NCI-H526 treated with DMSO at 0.1 percent for 48 hours (cell line): ENCODE measurements at places on chromosomes 16 and 17.

GRCh38 chr17:5527601-5528250 is 41.4 kb downstream of the MIS12 start:
- DNase-seq, result no peak

- DNase-seq, result peak; percentile 18
Observed at GRCh38 chr17:75909051-75909811, 4.5 kb upstream of the MRPL38 start.

DNA sequence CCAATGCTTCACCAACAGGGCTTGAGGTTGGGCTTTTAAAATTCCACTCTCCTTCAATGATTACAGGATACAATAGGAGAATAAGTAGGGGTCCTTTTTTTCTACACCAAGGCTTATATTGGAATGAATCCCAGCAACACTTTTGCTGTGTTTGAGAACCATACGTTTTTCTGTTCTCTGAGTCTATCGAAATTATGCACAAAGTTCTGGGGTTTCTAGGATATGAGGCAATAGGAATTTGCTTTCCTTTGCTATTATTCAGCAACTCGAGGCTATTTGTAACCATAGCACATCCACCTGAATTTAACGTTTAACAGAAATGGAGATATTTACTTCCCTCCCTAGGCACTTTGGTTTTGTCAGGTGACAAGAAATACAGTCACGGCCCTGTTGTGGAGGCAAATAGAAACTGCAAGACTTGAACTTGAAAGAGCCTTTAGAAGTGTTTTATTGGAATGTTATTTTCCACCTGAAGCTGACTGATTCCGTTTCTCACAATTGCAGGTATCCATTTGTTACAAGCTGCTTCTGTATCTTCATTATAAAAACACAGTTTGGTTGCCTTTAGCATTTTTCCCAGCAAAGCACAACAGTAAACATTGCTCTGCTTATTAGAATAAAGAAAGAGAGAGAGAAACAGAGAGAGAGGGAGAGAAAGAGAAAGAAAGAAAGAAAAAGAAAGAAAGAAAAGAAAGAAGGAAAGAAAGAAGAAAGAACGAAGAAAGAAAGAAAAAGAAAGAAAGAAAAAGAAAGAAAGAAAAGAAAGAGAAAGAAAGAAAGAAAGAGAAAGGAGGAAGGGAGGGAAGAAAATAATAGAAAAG is 109.6 kb downstream of the HS3ST3A1 start:
- DNase-seq, result no peak

DNA sequence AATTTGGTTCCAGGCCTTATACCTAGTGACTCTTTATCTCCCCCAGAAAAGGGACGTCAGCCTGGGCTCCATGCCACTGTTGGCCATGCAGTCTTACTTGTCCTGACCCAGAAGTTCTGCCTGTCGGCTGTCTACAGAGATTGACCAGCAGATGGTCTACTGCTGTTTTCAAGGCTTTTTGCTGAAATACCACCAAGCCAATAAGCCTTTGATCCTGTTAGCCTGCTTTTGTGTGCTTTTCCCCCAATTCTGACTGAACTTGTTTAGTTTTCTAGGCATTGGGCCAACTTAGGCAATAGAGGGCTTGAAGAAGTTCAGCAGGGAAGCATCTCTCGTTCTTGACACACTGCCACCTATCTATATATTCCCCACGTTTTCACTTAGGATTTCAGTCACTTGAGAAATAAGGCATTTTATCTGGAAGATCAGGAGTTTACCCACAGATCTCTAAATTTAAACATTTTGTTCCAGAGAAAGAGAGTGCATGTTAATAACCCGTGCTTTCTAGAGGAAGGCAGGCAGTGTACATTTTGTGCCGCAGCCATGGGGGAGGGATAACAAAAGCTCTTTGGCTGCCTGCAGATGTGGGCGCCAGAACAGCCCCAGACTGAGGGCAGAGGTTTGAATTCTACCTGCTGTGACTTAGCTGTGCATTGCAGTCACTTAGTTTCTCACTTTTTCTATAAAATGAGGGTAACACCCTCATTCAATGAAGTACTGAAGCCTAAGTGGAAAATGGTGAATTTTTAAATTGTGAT is 12.3 kb upstream of the CARMIL2 start:
- no peak for DNase-seq

- no peak for DNase-seq
Observed at GRCh38 chr16:101586-101985, 23.6 kb downstream of the MPG start.

- no peak for DNase-seq
Observed at GRCh38 chr16:60031740-60032139, 1297.6 kb upstream of the GOT2 start.
